CD4-positive, alpha-beta T cell treated with Interleukin-10 for 1 hour (primary cell): ENCODE measurements at places on chromosomes 5 and 9.

DNA sequence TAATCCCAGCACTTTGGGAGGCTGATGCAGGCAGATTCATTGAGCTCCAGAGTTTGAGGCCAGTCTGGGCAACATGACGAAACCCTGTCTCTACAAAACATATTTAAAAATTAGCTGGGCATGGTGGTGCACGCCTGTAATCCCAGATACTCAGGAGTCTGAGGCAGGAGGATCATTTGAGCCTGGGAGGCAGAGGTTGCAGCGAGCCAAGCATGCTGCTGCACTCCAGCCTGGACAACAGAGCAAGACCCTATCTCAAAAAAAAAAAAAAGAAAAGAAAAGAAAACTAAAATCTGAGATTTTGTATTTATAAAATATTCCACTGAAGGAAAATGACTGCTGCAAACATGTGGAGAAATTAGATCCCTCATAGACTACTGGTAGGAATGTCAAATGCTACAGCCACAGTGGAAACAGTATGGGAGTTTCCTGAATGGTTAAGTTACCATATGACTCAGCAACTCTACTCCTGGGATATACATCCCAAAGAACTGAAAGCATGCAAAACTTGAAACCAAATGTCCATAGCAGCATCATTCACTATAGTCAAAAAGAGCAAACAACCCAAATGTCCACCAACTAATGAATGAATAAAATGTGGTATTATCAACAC lies 106.1 kb downstream of the UBAP2 start:
- DNase-seq: no peak

DNA sequence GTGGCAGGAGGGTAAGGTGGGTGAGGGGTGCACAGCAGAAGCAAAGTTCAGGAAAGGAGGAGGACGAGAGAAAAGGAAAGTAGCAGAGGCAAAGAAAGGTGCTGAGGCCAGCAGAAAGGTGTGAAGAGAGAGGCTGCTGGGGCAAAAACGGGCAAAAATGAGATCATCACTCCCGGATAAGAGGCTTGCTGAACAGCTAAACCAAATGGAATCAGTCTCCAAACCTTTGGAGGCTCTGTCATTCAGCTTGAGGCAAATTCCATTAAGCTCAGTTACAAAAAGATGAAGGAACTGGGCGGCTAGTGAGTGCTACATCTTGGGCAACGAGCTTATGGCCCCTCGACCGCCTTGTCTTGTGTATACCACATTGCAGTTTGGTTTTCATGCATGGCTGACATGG lies 136.4 kb downstream of the FSTL4 start:
- DNase-seq: no peak

- no peak for DNase-seq
Observed at GRCh38 chr9:18683312-18683711, 209.4 kb downstream of the ADAMTSL1 start.

- no peak for DNase-seq
Observed at GRCh38 chr5:161001604-161002003, 149.6 kb upstream of the ATP10B start.

DNA sequence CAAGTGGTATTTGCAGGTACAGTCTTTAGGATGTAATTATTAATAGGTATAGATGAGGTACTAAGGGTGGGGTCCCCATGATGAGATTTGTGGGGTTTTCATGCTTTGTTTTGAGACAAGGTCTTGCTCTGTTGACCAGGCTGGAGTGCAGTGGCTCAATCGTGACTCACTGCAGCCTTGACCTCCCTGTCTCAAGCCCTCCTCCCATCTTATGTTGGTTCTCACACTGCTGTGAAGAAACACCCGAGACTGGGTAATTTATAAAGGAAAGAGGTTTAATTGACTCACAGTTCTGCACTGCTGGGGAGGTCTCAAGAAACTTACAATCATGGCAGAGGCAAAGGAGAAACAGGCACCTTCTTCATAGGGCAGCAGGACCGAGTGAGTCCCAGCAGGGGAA lies 217.5 kb downstream of the CDK5RAP2 start:
- DNase-seq: no peak

GRCh38 chr9:130908878-130909355 lies 12.3 kb upstream of the QRFP start:
- DNase-seq: no peak

DNA sequence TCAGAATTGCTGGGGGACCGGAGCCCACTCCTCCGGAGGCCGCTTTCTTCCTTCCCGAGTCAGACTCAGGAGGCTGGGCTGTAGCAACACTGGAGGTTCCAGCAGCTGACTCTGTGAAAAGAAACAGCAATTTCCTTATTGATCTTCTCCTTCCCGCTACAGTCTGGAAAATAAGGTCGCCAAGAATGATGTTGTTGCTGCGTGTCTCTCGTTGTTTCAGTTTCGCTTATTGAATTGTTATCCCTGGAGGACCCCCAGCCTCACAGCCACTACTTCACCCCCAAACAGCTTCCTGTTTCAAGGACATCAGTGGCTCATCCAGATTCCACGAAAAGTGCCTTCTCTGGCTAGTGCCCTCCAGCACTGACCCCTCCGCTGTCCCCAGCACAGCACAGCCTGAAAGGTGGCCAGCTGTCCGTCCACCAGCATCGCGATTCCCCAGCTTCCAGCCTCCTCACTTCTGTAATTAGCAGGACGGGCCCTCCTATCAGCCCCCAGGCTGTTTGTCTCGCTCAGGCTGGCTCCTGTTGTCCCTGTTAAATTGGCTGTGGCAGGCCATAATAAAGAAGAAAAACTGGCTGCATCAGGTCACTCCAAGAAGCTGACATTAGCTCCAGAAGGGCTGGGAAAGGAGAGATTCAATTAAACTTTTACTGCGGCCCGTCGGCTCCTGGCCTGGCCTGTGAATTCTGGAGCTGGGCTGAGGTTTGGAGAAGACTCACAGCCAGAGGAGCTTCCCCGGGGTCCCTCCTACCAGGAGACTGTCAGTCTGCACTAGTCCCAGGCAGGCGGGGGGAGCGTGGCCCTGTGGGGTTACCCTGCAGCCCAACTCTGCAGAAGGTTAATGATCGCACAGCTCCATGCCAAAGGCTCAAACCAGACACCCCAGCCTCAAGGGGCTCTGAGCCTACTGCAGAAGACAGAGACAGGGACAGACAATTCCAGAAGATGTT lies 40.5 kb downstream of the OLFM1 start:
- DNase-seq: no peak

DNA sequence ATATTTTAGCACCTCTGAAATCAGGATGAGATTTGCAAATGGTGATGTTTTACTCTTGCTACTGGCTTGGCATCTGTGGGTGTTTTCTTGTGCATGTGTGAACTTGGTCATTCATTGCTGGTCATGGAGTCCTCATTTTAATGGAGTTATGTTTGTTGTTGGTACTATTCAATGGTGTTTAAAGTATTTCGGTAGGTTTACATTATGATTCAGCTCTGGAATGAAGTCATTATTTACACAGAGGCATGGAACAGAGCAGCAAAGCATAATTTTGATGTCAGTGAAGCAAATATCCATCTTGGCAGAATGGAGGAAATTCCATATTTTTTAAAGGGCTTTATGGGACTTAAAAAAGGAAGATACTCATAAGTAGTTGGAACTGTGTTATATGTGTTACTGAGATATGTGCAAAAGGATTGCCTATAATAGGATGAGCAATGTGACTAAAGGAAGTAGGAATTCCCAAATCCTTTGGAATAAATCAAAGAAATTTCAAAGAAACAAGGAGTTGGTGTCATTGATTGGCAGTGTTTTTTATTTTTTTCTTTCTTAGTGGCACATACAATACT lies 147.4 kb downstream of the ACTBL2 start:
- no peak for DNase-seq

DNA sequence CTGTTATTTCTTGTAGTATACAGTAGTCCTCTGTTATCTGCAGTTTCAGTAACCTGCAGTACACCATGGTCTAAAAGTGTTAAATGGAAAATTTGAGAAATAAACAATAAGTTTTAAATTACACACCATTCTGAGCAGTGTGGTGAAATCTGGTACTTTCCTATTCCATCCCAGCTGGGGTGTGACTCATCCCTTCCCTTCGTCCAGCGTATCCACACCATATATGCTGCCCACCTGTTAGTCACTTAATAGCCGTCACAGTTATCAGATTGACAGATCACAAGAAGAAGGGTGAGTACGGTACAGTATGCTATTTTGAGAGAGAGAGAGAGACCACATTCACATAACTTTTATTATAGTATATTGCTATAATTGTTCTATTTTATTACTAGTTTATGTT lies 28.9 kb downstream of the FAM151B start:
- no peak for DNase-seq
